HCEC 1CT (cell line): ENCODE measurements at places on chromosomes 11 and 22.

GRCh38 chr11:126891556-126892217, 108.9 kb downstream of the KIRREL3 start:
- no peak for DNase-seq

- peak; percentile 50 for DNase-seq
Measured at GRCh38 chr11:46026606-46027293, 94.5 kb downstream of the PHF21A start.

GRCh38 chr22:40602231-40602630, 34.3 kb downstream of the MRTFA start:
- DNase-seq, result no peak

DNA sequence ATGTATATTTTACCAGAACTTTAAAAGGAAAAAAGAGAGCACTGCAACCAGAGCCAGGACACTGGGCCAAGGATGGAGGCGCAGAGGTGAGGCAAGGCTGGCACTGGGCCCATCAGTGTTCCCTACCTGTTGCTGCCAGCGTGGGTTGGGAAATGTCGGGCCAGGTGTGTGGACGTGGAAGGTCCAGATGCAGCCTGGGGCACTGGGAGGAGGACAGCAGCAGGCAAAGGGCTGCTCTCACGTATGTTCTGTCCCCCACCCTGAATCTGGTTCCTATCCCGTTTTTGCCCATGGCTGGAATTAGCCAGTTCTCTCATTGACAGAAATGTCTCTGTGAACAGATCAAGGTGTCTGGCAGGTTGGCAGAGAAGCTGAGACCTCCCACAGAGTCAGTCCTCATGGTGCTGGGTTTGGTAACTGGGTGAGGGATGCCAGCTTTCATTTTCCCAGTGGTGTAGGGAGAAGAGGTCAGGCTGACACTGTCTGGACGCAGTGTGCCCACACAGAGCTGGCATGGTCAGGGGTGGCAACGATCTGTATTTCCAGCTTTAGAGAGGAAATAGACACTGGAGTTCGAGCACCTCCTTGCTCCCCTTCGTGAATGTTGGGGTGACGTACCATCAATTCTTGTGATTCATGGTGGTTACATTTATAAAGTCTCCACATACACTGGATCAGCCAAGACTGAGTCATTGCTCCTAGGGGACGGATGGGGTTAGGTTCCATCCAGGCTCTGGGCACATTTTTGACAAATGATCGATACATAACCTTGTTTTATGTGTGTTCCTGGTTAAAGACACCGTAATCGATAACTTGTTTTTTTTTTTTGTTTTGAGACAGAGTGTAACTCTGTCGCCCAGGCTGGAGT, 4.3 kb upstream of the PNPLA3 start:
- peak; percentile 87 for DNase-seq

DNA sequence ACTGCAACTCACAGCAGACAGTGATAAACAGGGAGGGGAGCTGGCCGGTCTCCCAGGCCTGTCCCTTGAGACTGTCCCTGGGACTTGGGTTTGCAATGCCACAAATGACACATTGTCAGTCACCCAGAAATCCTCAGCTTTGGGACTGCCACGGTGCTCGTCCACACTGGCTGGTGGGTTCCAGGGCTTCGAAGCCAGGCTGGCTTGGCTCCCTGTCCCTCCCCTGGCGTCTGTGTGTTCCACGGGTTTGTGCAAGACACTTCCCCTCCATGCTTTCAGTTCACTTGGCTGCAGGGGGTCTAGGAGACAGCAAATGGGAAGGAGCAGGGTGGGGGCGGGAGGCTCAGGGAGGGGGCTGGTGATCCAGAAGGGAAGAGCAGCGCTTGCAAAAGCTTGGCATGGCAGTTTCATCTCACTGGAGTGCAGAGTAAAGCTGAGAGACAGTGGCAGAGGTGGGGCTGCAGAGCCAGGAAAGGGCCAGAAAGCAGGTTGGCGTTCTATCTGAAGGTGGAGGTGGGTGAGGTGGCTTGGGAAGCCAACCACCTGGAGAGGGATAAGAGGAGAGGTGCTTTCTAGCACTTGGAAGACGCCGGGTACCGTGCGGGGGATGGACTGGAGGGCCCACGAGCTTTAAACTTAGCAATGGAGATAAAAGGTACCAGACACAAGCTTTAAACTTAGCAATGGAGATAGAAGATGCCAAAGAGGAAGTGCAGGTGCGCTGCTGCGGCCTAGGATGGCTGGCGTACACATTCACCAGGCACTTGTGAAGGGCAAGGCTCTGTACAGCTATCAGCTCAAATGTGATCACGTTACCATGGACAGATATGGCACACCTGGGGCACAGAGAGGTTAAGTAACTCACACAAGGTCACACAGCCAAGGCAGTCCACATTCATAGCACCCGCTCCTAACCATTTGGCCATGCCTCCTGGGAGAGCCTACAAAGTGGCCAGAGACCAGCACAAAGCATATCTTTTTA, 86.4 kb upstream of the SHISAL1 start:
- DNase-seq, result no peak

DNA sequence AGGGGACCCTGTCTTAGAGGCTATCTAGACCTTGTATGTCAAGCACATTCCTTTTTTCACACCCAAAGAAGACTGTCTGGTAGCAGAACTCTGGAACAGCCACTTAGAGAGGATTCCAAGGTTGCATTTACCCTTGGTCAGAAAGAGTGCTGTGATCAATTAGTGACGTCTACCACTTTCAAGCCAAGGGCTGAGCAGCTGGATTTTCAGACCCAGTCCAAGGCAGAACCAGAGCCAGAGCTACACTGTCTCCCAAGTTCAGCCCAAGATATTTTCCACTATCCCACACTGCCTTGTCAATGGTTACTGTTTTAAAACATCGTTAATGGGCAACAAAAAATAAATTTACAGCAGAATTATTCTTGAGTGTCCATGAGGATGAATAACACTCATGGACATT, 24.0 kb downstream of the ABCC8 start:
- DNase-seq, result no peak

GRCh38 chr11:84339796-84340195, 1053.6 kb upstream of the CCDC90B start:
- DNase-seq, result no peak

DNA sequence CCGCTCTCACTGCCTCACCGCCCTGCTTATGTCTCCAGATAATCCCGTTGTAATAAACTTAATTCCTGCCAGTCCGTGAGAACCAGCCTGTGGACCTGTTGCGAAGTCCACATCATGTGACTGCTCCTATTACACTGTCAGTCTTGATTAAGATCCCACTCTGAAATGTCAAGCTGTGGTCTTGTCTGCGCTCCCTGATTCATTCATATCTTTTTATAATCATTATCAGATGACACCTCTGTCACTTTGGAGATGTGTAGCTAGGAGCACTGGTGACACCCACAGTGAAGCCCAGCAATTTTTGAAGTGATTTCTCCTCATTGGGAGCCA, 377.3 kb downstream of the TBC1D22A start:
- no peak for DNase-seq

- no peak for DNase-seq
Measured at GRCh38 chr11:122981388-122982264, at the start of gene BSX. BSX (minus strand) TSS chr11:122981834; CDS start chr11:122981671, 163 bp downstream.

DNA sequence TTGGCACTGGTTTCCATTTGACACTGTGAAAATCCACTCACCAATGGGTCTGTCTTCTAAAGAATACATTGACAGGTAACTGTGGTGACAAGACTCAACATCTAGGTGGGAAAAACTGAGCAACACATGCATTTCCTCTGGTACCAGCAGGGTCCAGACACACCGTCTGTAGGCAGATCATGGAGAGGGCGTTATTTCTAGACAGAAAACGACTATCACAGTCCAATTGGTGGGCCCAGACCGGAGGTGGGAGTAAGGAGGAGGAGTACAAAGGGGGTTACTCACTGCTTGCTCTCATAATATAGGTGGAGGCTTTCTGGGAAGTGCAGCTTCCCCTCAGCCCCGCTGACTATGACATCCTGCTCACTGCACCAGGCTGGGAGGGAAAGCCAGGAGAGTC, 9.9 kb downstream of the OVCH2 start:
- no peak for DNase-seq

DNA sequence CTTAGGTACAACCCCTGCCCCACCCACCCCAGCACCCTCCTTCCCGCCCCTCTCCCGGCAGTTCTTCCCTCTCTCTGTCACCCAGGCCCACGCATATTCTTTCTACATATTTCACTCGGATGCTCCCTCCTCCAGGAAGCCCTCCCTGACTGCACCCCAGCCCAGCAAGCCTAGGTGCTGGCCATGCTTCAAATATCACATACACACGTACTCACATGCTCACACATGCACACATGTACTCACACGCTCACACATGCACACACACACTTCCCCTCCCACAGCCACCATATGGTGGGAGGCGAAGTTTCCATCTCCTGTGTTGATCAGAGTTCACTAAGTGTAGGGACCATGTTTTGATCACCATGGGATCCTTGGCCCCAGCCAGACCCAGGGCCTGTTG, 90.4 kb downstream of the WNT7B start:
- DNase-seq, result no peak

DNA sequence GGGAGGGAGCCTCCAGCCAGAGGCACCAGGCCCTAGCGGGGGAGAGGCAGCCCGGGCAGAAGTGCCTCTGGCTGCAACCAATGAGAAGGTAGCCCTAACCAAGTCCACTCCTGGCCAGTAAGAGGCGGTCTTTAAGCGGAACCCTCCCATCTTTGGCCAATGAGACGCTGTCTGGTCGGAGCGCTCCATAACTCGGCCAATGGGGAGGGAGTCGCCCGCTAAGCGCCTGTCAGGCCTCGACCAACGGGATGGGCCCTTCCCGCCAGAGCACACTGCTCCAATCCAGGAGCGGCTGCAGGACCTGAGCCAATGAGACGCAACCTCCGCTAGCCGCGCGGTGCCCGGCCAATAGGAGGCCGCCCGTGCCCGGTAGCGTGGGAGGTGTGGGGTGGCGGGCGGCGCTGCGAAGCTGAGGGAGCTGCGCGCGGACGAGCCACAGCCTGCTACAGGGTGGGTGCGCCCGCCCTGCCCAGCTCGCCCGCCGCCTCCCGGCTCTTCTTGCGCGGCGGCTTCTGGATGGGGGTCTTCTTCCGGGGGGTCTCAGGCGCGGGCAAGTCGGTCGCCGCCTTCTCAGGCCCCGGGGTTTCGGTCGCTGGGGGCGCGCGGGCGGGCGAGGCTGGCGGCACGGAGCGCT, 12.6 kb downstream of the SCARF2 start:
- DNase-seq, result no peak
